ENCODE measurements at places on chromosomes 5 and 9. TPM values are rescaled to one million over a fixed set of nuclear protein-coding genes. Genes with fewer than 3 reads are reported as not detected.

Gene EDIL3
- total RNA-seq: 14.4 TPM

Gene LCN1
- not detected for total RNA-seq

Gene PCDHA12
- total RNA-seq: not detected

Gene MACIR
- 4.7 TPM for total RNA-seq
